ENCODE measurements at places on chromosomes 4 and X.

DNA sequence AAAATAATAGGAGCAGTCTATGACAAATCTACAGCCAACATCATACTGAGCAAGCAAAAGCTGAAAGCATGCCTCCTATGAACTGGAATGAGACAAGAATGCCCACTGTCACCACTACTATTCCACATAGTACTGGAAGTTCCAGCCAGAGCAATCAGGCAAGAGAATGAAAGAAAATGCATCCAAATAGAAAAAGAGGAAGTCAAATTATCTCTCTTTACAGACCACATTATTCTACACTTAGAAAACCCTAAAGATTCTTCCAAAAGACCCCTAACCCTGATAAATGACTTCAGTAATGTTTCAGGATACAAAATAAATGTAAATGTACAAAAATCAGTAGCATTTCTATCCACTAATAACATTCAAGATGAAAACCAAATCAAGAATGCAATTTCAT is 249.0 kb downstream of the STK32B start:
- DNase-seq = no peak

GRCh38 chr4:52407545-52407944 is 251.6 kb downstream of the USP46 start:
- peak; percentile 15 for DNase-seq

DNA sequence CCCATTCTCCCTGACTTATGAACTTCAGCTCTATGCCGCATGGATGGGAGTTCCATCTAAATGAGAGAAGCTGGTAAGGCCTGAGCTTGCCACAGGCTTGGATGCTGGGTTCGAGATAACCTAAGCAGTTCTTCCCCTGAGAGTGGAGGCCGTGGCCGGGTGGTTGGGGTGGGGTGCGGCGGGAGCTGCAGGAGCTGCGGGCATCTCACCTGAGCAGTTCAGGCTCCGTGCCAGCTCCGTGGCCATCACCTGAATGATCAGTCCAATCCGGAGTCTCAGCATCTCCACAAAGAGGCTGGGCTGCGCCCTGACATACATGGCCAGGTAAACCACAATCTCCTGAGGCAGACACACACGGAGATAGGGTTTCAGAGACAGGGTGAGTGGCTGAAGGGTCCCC is 77.6 kb downstream of the PHKA2 start:
- no peak for DNase-seq

GRCh38 chr4:108965016-108965415 is 202.2 kb upstream of the ETNPPL start:
- no peak for DNase-seq

DNA sequence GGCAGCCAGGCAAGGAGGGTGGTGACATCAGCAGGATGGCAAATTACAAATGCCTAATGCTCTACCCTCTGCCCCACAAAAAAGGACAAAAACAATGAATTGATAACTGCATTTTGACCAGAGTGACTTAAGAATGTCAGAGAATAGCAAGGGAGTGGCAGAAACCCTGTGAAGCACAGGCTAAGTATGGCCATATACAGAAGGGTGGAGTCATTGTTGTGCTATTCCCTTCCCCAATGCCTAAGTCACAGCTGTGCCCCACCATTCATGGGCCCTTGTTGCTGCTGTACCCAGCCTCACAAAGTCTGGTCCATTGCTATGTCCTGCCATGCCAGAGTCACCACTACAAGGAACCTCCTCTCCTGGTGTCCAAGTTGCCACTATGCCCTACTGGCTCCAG is 123.1 kb downstream of the NEK1 start:
- no peak for DNase-seq

- no peak for DNase-seq
Measured at GRCh38 chr4:27129871-27130366, 269.3 kb downstream of the STIM2 start.

- DNase-seq = no peak
Measured at GRCh38 chr4:13766761-13767540, 139.4 kb upstream of the BOD1L1 start.

- DNase-seq = no peak
Measured at GRCh38 chr4:186901850-186902249, 178.2 kb upstream of the FAT1 start.

- DNase-seq = no peak
Measured at GRCh38 chr4:67701517-67701850, 529 bp upstream of the UBA6 start.

GRCh38 chrX:21734175-21734574 is 23.7 kb downstream of the SMPX start:
- DNase-seq = no peak

All from H1 (cell line).